ENCODE measurements at places on chromosomes 12 and 14.

DNA sequence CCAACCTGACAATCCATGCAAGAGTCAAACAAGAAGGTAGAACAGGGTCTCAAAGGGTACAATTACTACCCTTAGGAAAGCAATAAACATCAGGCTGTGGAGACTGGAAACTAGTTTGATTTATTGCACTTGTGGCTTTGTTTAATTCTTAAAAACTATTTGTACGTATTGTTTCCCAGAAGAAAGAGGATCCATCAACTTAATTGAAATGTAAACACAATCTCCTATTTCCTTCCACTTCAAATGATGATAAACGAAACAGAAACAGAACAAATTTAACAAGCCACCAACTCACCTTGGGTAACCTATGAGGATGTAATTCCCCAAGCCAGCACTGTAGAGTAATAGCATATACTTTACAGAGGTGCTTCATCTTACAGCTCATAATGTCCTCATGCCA is 8.0 kb downstream of the STXBP6 start:
- no peak for DNase-seq

DNA sequence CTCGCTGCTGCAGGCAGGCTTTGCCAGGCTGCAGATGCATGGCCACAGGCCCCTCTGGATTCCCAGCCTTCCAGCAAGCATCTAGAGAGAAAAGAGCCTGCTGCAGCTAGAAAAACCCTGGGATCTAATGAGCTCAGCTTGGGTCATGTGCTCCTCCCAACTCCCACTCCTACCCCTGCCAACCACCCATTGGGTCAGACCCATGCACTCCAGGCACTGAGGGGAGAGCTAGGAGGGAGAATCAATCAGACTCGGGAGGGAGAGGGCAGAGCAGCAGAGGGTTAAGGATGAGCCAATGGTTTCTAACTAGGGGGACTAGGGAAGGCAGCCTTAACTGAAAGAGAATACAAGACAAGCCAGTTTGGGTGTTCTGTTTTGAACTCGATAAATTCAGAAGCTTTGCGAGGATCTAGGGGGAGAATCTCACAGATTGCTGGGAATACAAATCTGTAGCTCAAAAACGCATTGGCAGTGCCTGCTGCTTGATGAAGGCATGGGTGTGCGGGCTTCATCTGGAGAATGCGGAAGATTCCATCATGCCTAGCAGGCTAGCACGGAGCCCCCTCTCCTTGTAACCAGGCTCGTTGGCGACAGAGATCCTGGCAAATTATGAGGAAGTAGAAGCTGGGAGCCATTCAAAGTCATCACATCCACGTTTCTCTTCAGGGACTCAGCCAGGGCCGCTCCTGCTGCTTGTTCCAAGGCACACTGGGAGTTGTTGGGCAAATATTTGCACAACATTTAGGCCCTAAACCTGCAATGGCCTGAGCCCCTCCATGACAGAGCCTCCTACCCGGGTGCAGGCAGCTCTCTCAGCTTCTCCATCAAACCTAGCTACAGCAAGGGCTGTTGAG is 56.4 kb downstream of the VCPKMT start:
- no peak for DNase-seq

- no peak for DNase-seq
Observed at GRCh38 chr14:85514487-85514886, 15.5 kb upstream of the FLRT2 start.

DNA sequence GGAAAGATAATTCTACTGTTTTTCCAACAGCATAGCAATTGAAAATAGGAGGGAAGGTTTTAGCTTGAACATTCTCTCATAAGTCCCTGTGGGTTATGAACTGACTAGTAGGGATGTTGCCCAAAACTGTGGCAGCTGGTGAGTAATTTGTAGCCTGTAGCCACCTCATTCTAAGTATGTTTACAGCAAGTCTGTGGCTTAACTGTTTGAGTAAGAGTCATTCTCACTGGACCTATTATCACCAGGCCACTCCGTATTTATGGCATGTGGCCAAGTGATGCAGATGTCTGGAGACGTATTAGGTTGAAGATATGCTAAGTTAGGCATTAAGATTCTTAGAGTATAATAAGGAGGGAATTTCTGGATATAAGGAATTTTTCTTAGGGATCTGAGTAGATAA is 458.3 kb downstream of the ETNK1 start:
- DNase-seq, result no peak

DNA sequence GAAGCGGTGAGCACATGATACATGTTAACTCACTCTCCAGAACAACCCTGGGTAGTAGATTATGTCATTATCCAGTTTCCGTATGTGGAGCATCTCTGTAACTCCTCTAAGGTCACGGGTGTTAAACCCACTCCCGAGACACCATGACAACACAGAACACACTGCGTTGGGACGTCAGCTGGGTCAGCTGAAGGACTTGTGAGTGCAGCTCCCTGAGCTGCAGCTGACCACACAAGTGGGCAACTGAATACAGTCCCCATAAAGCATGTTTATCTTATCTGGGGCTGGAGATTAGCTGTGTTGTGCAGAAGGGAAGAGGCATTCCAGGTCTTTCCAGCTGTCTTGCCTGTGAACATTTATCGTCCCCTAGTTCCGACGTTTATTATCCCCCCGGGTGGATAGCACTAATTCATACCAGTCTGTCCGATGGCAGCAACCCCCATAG is 211.5 kb downstream of the CHST11 start:
- peak; percentile 71 for DNase-seq

DNA sequence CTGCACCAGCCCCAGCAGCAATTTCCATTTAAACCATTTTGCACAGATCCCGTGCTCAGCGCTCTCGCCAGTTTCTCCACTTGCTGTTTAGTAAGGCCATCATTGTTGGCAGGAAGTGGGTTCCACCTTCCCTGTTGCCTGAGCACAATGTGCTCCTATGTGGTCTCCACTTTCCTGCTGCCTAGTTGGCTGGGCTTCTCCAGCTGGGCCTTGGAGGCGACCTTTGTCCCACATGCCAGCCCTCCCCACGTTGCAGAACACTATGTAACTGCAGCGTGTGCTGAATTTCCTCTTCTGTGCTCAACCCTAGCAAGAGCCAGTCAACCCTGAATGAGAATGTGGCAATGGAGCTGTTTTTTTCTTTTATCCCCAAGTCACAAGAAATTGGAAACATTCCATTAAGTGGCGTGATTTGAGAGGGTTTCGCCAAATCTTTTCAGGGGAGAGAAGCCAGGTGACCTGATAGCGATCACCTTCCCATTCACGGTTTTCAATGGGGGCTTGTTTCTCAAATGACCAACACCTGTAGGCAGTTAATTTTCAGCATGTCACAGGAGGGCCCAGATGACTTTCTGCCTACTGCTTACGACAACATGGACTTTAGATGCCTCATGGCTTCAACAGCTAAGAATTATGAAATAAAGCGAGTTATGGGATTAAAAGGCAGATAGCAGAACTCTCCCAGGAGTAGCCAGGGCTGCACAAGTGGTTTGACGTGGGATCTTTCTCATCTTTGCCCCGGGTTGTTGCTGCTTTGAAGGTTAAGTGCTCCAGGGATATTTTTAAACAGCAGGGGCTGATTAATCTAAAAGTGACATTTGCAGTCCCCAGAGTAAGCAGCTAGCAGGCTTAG is at the start of gene ACACB:
Gene ACACB (plus strand): TSS at position 830 of the 853 bp plus-strand sequence. CDS start 22,819 bp downstream, outside the sequence.
- DNase-seq, result peak; percentile 81

DNA sequence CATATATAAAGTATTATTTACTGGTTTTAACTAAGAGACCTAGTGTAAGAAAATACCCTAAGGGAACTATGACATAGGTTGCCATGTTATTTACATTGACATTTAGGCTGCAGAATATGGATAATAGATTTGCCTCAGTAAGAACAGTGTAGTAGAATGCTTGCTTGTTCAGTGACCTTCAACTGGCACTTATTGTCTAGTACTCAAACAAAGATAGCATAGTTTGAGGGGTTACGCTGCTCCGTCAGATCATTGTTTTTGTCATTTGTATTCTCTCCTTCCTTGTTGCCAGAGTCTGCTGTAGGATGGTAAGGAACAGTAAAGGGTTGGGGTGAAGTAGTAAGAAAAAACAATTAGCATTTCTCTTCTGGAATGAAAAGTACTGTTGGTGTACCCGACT is 33.2 kb downstream of the TOGARAM1 start:
- DNase-seq, result no peak

- DNase-seq, result no peak
Observed at GRCh38 chr12:53967421-53967925, 5.5 kb upstream of the HOXC11 start.

DNA sequence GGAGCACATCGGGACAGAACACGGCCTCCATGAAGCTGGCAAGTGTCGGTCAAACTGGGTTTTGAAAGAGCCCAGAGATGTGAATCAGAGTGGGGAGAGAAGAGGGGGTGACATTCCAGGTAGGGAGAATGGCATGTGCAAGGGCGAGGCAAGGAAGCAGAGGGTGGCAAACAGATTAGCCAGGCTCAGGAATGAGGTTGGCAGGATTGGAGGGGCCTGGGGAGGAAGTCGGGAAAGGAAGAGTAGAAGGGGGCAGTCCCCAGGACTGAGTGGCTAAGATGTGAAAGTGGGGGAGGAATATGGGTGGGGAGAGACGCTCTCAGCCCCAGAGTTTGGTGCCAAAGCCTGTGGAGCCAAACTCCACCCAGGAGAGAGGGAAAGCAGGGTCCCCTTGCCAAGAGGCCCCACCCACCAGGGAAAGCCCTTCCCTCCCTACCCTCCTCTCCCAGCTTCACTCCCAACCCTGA is 5.5 kb upstream of the HDAC7 start:
- DNase-seq, result no peak

DNA sequence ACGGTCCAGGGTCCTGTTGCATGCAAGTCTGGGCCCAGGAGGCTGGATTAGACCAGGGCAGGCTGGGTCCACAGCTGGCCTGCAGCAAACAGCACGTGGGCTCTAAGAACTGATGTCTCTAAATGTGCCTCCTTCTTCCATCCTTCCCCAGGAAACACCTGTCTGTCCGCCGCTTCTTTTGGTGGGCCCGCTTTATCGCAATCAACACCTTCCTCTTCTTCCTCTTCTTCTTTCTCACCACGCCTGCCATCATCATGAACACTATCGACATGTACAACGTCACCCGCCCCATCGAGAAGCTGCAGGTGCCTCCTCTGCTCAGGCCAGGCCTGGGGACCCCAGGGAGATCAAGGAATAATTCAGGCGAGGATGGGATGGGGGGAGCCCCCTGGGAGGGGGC is 28.3 kb downstream of the NGB start:
- DNase-seq, result no peak

DNA sequence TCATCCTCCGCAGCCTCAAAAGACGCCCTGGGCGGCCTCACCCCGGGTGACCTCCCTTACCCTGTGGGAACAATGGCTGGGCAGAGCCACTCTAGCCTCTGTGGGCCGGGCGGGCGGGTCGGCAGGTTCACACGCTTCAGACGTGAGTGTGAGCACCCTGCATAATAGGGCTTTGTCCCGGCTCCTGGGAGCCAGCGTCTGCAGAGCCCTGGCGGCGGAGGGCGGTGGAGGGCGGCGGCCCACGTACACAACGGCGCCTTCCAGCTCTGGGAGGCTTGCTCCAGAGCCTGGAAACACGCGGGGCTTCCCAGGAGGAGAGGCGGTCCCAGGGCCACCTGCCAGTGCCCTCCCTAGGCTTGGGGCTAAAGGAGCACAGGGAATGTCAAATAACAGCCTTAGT is 205.6 kb downstream of the BCL11B start:
- no peak for DNase-seq

DNA sequence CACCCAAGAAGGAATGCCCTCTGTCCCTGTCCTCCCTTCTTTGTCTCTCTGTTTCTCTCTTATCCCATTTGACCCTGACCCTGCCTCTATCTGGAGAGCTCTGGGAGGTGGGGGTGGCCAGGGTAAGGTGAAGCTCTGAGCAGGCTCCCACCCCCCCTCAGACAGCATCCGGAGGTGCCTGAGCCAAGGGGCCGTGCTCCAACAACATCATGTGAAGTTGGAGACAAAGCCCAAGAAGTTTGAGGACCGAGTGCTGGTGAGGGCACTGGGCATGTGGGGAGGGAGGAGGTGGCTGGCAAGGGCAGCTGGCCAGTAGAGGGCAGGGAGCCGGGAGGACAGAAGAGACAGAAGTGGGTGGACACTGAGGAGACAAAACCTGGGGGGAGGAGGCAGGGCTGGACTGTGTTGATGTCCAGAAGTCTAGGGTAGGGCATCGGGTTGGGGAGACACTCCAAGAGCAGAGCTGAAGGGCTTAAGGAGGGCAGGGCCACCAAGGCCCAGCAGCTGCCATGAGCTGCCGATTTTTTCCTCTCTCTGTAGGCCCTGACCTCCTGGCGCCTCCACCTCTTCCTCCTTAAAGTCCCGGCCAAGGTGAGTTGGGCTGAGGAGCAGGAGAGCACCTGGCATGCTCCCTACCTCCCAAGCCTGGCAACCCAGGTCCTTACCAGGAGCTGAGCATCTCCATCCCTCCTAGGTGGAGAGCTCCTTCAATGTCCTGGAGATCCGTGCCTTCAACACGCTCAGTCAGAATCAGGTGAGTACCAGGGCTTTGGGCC is 1.9 kb downstream of the CARMIL3 start:
- DNase-seq, result no peak

DNA sequence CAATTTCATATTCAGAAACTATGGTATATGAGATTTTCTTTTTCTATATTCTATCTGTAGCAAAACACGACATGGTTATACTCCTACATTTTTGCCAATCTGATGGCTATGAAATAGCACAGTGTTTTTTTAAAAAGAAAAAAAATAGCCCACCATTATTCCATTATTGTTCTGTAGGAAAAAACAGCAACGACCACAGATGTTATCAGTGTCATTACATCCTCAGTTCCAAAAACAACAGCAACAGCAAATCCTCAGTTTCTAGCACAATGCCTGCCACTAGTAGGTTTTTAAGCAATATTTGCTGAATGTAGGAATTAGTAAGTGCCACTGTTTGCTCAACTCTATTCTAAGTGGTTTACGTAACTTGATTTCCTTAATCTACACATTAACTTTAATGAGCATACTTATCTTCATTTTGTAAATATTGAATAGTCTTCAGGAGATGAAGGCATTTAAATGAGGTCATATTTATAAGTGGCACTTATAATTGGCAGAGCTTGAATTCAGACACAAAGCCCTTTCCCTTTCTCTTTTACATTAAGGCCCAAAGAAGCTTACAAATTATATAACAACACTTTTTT is 8.3 kb downstream of the RNASE6 start:
- no peak for DNase-seq

DNA sequence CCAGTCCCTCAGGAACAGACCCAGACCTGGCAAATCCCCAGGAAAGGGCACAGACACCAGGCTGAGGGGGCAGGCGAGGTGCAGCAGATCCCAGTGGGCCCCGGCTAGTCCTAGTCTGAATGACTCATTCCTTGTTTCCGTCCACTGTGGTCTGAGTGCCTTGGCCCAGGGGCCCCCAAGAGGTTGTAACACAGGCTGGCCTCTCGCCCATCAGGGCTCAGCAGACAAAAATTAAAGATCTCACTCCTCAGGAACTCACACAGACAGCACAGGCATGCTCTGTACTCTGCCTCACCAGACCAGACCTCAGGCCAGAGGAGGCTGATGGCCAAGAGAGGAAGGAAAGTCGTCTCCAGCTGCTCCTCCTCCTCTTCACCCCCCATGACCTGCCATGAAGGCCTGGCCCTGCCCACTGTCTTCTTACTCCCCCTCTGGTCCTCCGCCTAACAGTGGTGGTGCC is 7.7 kb upstream of the LTBP2 start:
- peak; percentile 61 for DNase-seq

All from suppressor macrophage (primary cell).